Activated CD4-positive, alpha-beta T cell treated with anti-CD3 and anti-CD28 coated beads for 36 hours (primary cell): ENCODE measurements at places on chromosomes 13 and 19. TPM values are rescaled to one million over a fixed set of nuclear protein-coding genes. Genes with fewer than 3 reads are reported as not detected.

RFPL4AL1 gene
- total RNA-seq = not detected

FCER2 gene
- 3.5 TPM for total RNA-seq

CLIP3 gene
- 0.16 TPM for total RNA-seq

DACT3 gene
- total RNA-seq = 3.1 TPM

LGALS14 gene
- total RNA-seq = 1.4 TPM

ZNF541 gene
- total RNA-seq = 0.11 TPM

PEX11G gene
- 0.51 TPM for total RNA-seq

VSTM2B gene
- total RNA-seq = not detected

EDDM13 gene
- total RNA-seq = 0.76 TPM

CARM1 gene
- 82.3 TPM for total RNA-seq

KLF1 gene
- total RNA-seq = 0.18 TPM

CEACAM7 gene
- total RNA-seq = not detected

TINCR gene
- total RNA-seq = 0.27 TPM
